Cardiac fibroblast (primary cell): ENCODE measurements at places on chromosomes 7 and 10.
A peak's percentile ranks its signal among the peaks of the same experiment; 100 is the strongest.

GRCh38 chr10:65861249-65861648, 1064.6 kb upstream of the LRRTM3 start:
- DNase-seq, result peak; percentile 4

- peak; percentile 3 for DNase-seq
Measured at GRCh38 chr7:10998996-10999757, 25.5 kb downstream of the PHF14 start.

DNA sequence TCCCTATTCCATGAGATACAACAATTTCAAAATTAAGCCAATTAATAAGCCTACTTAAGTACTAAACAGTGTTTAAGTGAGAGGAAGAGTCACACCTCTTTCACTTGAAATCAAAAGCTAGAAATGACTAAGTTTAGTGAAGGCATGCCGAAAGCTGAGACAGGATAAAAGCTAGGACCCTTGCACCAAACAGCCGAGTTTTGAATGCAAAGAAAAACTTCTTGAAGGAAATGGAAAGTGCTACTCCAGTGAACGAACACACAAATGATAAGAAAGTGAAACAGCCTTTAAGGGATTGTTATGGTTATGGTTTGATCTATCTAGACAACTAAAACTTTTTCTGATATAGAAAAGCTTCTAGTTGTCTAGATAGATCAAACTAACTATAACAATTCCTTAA, 135.4 kb upstream of the KMT2E start:
- no peak for DNase-seq

DNA sequence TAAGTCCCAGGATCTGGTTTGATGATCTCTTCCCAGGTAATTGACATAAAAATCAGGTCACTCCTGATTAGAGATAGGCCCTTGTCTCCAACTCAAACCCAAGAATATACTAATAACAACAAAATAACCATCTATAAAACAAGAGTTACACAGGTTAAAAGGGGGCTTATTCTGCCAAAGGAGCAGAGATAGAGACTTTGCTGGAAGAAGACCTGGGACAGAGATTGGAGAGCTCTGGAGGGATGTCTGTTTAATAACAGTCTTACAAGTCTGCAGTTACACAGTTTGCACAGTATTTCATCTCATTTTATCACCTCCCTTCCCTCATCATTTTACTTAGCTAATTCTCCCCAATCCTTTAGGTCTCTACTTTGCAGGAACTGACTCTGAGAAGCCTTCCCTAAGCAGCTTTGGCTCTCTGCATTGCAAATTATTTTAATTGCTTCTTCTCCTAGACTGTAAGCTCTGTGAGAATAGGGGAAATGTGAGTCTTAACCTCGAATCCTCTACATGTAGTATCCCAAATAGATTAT, 3.7 kb upstream of the ZNF438 start:
- no peak for DNase-seq

DNA sequence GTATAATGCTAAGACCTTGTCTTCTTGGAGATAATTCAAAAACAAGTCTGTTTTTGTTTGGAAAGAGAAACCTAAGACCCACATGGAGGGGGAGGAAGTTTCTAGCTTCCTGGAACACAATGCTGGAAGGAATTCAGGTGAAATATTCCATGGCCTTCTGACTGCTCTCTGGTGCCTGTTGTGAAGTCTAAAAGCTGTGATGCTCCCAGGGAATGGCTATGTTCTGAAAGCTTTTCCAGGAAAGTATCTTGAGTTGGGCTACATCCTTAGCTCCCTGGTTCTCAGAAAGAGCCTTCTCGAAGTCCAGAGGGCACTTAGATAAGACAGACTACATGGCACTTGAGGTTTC, 12.5 kb upstream of the PFKP start:
- DNase-seq, result no peak

DNA sequence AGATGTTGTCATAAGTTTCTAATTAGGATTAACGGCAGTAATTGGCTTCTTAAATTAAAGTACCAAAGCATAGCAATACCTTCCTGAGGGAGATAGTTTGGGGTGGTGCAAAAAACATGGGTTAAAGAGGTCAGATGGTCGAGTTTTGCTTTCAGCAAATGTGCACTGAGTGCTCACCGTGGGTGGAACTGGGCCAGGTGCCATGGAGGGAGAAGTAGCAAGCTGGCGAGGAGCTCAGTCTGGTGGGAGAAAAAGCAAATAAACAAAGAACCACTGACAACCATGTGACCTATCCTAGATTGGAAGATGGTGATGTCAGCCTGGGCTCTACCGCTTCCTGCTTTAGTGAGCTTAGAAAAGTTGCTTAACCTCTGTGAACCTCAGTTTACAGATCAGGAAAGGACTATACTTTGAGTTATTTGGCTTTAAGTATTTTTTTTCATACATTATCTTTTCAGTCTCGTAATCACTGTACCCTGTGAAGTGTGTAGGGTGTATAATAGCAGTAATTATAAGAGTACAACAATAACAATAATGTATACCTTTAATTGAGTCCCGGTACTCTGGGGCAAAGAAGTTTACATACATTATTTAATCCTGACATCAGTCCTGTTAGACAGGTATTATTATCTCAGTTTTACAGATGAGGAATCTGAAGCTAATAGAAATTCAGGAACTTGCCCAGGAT, 69.0 kb upstream of the PDCD4 start:
- peak; percentile 75 for DNase-seq

GRCh38 chr7:44489955-44490350, 505 bp downstream of the NUDCD3 start:
- peak; percentile 52 for DNase-seq

DNA sequence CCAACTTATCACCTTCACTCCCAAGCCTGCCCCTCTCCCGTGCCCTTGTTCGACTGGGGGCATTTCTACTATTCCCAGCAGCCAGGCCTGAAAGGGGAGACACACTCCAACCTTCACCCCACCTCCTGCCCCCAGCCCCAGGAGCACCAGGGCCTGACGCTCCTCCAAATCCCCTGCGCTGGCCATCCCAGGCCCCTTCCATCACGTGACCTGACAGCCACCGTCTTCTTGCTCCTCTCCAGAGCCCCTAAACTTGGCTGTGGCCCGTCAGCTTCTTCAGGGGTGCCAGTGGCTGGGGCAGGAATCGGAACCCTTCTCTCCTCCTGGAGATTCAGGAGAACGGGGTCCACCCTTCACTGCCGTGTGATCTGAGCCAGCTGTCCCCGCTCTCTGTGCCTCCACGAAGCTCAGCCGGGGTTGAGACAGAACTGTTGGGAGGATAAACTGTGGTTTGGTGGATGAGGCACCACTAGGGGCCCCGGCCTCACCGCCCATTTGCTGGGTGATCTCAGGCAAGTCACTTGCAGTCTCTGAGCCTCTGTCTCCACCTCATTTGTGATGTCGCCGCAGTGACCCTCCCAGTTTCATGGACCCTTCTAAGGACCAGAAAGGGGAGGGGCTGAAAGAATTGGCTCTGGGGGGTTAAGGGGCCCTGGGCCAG, 91.0 kb downstream of the MYL10 start:
- no peak for DNase-seq

DNA sequence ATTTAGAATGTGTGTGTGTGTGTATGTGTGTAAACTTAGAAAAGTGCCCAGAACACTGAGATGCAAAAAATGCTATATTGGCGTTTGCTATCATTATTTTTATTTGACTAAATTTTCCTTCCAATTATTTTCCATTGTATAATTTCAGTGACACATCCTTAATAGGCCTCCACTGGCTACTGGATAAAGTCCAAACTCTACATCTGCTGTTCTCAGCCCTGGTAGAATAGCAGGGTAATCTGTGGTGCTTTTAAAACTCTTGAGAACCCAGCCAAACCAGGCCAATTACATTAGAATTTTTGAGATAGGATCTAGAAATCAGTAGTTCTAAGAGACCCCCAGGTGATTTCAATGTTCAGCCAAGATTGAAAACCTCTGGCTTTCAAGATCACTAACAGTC, 66.4 kb downstream of the ZNF503 start:
- DNase-seq, result no peak

DNA sequence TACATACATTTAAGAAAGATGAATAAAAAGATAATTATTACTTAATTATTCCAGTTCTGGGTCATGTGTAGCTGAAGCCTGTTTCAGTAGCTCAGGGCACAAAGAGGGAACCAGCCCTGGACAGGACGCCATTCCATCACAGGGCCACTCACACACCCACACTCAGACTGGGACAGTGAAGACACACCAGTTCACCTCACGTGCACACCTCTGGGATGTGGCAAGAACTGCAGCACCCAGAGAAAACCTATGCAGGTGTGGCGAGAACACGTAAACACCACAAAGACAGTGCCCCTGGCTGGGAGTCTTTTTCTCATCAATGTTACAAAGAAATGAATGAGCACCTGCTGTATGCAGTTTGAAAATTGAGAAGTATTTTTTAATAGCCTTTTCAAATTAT, 1.6 kb upstream of the IDI1 start:
- DNase-seq, result no peak

- DNase-seq, result no peak
Measured at GRCh38 chr10:13095929-13096328, 4.0 kb upstream of the OPTN start.

- DNase-seq, result no peak
Measured at GRCh38 chr10:60253484-60253883, 136.2 kb downstream of the ANK3 start.

GRCh38 chr10:44931621-44932516, 20.7 kb downstream of the TMEM72 start:
- DNase-seq, result no peak

- no peak for DNase-seq
Measured at GRCh38 chr10:130658687-130659290, 522.6 kb downstream of the GLRX3 start.

DNA sequence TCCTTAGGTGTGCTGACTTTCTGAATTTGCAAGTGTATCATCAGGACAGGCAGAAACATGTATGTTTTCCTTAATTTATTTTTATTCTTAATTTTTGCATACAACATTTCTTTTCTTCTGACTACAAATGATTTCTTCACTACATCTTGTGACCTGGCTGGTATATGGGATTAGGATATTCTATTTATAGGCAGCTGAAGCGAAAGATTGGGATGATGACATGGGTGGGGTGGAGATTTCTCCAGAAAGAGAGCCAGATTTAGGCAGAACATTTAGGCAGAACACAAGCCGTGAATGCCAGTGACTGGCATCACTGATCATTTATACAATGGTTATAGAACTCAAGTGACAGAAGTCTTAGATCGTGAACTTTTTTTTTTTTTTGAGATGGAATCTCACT, 256.7 kb downstream of the KLF6 start:
- DNase-seq, result peak; percentile 31

GRCh38 chr7:94933256-94933990, 26.0 kb downstream of the PPP1R9A start:
- DNase-seq, result no peak

GRCh38 chr7:114922652-114923402, 933 bp downstream of the MDFIC start:
- peak; percentile 88 for DNase-seq

GRCh38 chr10:58621379-58622077, 108.9 kb downstream of the BICC1 start:
- no peak for DNase-seq

GRCh38 chr7:136266457-136266856, 289.3 kb upstream of the MTPN start:
- no peak for DNase-seq

GRCh38 chr10:6399231-6399741, 180.8 kb downstream of the PRKCQ start:
- no peak for DNase-seq

DNA sequence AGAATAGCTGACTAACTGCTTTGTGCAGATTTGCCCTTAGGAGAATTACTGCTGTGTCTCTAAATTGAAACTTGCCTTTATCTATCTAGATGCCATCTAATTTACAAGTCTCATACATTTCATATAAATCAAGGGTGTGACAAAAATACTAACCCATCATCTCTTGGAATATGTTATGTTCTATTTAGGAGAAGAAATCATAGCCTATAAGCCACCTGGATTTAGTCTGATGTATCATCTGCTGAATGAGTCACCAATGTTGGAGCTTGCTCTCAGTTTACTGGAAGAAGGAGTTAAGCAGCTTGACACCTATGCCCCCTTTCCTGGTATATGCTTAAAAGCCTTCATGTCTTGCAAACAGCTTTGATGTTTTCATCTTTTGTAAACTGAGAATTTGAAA, 43.5 kb downstream of the NUP205 start:
- DNase-seq, result peak; percentile 54

DNA sequence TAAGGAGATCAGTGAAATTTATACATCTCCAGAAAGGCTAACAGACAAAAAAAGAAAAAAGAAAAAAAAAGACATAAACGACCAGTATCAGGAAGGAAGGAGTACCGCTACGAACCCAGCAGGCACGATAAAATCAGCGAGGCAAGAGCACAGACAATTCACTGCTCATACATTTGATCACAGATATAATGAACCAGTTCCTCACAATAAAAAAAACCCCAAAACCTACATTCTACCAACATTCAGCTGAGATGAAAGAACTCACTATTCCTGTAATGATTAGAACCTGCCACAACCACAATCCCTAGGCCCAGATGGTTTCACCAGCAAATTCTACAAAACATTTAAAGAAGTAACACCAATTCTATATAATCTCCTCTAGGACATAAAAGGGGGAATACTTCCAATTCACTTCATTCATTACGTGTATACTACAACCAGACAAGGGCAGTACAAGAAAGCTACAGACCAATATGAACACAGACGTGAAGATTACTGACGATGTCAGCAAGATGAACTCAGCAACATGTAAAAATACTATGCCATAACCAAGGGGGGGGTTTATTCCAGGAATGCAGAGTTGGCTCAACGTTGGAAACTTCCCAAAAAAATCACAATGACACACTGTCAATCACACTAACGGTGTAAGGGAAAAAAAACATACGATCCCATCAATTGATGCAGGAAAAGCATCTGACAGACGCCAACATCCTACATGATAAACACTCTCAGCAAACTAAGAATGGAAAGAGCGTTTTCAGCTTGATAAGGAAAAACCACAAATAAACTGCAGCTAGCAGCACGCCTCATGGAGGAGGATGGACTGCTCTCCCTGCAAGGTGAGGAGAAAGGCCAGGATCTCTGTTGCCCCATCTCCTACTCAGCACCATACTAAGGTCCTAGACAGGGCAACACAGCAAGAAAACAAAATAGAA, 256.2 kb downstream of the ELFN1 start:
- DNase-seq, result no peak

GRCh38 chr7:80107278-80107677, 27.4 kb upstream of the GNAI1 start:
- no peak for DNase-seq

DNA sequence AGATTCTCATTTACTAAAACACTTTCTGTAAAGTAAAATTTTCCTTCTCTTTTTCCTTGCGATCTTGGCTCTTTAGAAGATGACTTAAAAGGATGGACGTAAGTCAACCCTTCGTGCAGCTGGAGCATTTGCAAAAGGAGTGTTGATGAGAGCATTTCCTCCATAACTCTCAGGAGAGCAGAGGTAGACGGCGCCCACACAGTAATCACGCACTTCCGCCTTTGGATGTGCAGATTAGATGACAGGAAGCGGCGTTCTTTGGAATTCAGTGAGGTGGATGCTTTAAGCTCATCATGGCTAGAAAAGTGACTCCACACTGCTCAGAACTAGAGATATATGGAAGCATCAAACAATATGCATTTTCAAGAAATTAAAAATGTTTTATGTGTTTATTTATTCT, 43.0 kb upstream of the NPS start:
- no peak for DNase-seq

- no peak for DNase-seq
Measured at GRCh38 chr10:28801247-28801646, 123.9 kb downstream of the BAMBI start.

GRCh38 chr7:44290252-44290620, 35.2 kb downstream of the CAMK2B start:
- no peak for DNase-seq

- DNase-seq, result peak; percentile 71
Measured at GRCh38 chr10:36224431-36224985, 582.4 kb upstream of the FZD8 start.
